Left renal cortex interstitium (tissue), 4 donors: ENCODE measurements at places on chromosomes 6 and 20. TPM values are rescaled to one million over a fixed set of nuclear protein-coding genes. Genes with fewer than 3 reads are reported as not detected.

DNA sequence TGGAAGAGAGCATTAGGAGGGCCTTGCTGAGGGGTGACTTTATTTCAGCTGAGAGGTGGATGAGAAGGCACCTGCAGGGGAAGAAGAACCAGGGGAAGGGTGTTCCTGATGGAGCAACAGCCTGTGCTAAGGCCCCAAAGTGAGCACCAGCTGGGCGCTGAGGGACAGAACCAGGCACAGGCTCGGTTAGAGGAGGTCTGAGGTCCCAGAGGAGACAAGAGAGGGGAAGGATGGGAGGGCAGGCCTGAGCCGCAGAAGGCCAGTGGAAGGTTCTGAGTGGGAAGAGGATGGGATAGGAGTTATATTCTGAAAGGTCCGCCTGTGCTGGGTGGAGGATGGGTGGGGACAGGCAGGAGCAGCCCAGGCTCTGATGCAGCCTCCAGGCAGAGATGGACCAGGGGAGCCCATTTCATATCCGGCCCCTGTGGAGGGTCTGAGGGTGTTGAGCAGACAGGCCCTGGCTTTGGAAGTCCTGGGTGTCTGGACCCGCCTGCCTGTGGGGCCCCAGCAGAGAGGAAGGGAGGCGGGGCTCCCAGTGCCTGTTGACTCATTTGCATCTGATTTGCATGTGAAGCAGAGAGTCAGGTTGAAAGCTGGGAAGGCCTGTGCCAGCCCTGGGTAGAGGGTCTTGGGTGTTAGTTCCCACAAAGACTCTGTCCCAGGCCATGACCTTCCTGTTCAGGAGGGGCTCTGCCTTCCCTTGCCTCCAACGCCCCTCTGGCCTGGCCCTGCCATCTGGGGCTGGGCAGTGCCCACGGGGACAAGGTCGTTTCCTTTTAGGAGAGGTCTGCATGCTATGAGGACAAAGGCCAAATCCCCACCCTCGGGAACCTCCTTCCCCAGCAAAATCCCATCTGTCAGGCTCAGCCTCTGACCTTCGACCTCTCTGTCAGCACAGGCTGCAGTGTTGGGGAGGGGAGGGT is 10.6 kb upstream of the FAM110A start:
- no peak for DNase-seq

The RIPPLY2 gene
- 0.13 TPM for polyA plus RNA-seq

- DNase-seq, result no peak
These were observed 116.1 kb upstream of the TIAM2 start for GRCh38 chr6:154878871-154879491.

DNA sequence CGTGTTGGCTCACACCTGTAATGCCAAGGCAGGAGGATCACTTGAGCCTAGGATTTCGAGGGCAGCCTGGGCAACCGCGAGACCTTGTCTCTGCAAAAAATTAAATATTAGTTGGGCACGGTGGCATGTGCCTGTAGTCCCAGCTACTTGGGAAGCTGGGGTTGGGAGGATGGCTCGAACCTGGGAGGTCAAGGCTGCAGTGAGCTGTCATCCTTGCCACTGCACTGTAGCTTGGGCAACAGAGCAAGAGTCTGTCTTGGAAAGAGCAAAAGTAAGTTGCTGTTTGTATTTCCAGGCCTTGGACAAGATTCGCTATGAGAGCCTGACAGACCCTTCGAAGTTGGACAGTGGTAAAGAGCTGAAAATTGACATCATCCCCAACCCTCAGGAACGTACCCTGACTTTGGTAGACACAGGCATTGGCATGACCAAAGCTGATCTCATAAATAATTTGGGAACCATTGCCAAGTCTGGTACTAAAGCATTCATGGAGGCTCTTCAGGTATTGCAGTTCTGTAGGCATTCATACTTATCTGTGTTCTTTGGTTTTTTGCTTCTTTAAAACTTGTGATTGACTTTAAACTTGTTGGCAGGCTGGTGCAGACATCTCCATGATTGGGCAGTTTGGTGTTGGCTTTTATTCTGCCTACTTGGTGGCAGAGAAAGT is 2.3 kb downstream of the HSP90AB1 start:
- no peak for DNase-seq

The DST gene
- polyA plus RNA-seq, result 231 TPM

DNA sequence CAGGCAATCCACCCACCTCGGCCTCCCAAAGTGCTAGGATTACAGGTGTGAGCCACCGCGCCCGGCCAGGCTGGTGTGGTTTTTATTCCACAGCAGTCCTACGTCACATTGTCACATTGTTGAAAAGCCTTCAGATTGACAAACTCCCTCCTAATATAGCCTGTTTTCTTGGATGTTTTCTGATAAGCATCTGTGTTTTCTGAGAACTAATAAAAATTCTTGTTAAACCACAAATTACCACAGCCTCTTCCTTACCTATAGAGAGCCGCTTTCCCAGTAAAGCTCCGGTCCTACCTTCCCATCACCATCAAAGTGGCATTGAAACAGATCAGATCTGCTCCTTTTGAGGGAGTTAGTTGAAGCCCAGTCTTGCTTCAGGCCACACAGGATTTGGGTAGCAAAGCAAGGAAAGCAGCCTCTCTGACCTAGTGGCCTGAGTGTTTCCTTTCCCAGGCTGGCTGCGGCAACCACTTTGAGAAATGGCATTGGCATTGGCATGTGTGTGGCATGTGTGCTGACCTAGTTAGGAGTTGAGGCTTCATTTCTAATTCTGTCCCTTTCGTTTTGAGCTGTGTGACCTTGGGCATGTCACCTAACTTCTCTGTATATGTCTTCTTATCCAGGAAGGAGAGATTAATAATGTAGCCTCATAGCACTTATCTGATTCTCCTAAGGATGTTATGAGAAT is 1.7 kb upstream of the PKIG start:
- DNase-seq, result no peak

The EPB41L1 gene
- 63.6 TPM for polyA plus RNA-seq

- DNase-seq, result no peak
These were observed 75.2 kb downstream of the SOX4 start for GRCh38 chr6:21668795-21669194.

GRCh38 chr20:58312836-58313235 is 3.3 kb downstream of the RAB22A start:
- DNase-seq, result no peak

DNA sequence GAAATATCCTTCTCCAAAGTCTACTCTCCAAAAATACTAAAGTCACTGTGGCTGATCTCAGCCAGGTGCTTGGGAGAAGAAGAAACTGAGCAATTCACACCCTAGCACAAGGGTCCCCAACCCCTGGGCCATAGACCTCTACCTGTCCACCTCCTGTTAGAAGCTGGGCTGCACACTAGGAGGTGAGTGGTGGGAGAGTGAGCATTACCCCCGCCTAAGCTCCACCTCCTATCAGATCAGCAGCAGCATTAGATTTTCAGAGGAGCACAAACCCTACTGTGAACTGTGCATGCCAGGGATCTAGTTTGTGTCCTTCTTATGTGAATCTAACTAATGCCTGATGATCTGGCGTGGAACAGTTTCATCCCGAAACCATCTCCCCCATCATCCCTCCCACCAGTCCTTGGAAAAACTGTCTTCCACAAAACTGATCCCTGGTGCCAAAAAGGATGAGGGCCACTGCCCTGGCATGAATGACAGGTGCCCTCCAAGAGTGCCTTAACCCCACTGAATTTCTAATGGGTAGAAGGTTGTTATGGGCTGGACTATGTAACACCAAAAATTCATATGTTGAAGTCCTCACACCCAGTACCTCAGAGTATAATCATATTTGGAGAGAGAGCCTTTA is 109.2 kb upstream of the CDYL start:
- DNase-seq, result no peak

DNA sequence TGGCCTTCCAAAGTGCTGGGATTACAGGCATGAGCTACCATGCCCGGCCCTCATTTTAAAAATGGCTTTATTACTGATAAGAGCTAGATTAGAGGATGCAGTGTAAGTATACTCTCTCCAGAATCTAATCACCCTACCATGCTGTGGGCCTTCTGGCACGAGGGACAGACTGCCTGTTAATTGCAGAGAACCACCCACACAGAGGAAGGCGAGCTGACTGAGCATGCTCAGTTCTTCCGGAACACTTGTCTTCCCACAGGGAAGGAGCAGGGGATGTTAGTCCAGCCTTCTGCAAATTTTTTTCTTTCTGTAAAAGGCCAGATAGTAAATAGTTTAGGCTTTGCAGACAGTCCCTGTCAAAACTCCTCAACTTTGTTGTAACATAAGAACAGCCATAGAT is 48.9 kb downstream of the ALDH5A1 start:
- DNase-seq, result no peak
